HCT116 (cell line): ENCODE measurements at places on chromosomes 12 and 14. TPM values are rescaled to one million over a fixed set of nuclear protein-coding genes. Genes with fewer than 3 reads are reported as not detected.

The PARPBP gene
- 23.5 TPM for total RNA-seq

The EML5 gene
- total RNA-seq, result 1.8 TPM

The NEDD8 gene
- 178 TPM for total RNA-seq

The MYH7 gene
- not detected for total RNA-seq

The TCL1B gene
- not detected for total RNA-seq

The RNASE3 gene
- total RNA-seq, result not detected

The NXPH4 gene
- 20.0 TPM for total RNA-seq

The NKX2-1 gene
- 0.84 TPM for total RNA-seq

The MYO1H gene
- not detected for total RNA-seq

The BHLHE41 gene
- total RNA-seq, result 4.7 TPM

The FLVCR2 gene
- 0.84 TPM for total RNA-seq

The CYP27B1 gene
- total RNA-seq, result 11.6 TPM

The TRAFD1 gene
- total RNA-seq, result 25.5 TPM

The RCOR1 gene
- total RNA-seq, result 30.7 TPM

The KERA gene
- total RNA-seq, result not detected

The HDAC7 gene
- total RNA-seq, result 38.1 TPM

The TAS2R8 gene
- not detected for total RNA-seq

The DENR gene
- total RNA-seq, result 59.1 TPM

The DDX54 gene
- total RNA-seq, result 110 TPM

The GPRC5D gene
- not detected for total RNA-seq

The OAS2 gene
- total RNA-seq, result 0.30 TPM

The BCL2L14 gene
- total RNA-seq, result 0.30 TPM

The TAS2R20 gene
- 0.76 TPM for total RNA-seq

The FBLN5 gene
- total RNA-seq, result 3.3 TPM

The GSG1 gene
- total RNA-seq, result not detected

The SLC17A8 gene
- not detected for total RNA-seq

The SLC4A8 gene
- total RNA-seq, result 1.4 TPM

The NANOG gene
- total RNA-seq, result 0.22 TPM

The ACSM4 gene
- not detected for total RNA-seq

The PAX9 gene
- total RNA-seq, result 5.2 TPM

The ANKRD33 gene
- total RNA-seq, result not detected

The MON2 gene
- total RNA-seq, result 30.7 TPM

The HOXC4 gene
- total RNA-seq, result 1.5 TPM

The GUCY2C gene
- not detected for total RNA-seq

The FOXG1 gene
- total RNA-seq, result not detected

The TTC9 gene
- total RNA-seq, result 2.4 TPM

The CLEC4A gene
- 0.69 TPM for total RNA-seq

The LYZ gene
- total RNA-seq, result 1.3 TPM

The SLC25A47 gene
- total RNA-seq, result 0.17 TPM

The OVCH1 gene
- not detected for total RNA-seq
